Activated CD8-positive, alpha-beta T cell treated with anti-CD3 and anti-CD28 coated beads for 36 hours (primary cell): ENCODE measurements at places on chromosomes 1 and 21.

DNA sequence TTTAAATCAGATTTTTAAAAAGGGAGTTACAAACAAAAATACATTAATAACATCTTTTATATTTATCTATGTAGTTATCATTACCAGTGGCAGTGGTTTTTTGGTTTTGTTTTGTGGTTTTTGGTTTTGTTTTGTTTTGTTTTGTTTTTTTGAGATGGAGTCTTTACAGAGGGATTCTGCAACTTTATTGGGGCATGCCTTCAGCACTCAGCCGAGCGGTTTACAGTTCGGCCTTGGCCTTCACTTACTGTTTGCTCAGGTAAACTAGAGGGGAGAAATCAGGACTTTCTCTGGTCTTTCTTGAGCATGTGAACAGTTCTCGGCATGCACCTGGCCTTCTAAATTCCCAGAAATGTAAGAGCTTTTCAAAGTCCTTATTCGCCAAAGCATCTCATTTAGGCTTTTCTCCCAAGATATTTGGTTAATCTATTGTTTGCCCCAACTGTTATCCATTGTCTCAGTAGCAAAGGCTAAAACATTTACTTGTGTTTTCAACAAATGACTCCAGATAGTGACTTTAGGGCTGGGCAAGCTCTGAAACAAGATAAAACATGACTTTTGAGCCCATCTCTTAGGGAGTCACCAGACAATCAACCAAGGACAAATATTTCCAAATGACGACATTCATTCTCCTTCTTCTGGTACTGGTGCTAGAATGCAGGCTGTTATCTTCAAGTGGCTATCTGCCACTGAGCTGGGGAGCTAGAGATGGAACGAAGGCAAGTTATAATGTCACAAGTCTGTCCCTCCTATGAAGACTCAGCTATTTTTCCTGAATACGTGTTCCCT lies 48.4 kb upstream of the ADORA3 start:
- no peak for DNase-seq

GRCh38 chr1:229190057-229190575 lies 80.8 kb upstream of the RAB4A start:
- no peak for DNase-seq

DNA sequence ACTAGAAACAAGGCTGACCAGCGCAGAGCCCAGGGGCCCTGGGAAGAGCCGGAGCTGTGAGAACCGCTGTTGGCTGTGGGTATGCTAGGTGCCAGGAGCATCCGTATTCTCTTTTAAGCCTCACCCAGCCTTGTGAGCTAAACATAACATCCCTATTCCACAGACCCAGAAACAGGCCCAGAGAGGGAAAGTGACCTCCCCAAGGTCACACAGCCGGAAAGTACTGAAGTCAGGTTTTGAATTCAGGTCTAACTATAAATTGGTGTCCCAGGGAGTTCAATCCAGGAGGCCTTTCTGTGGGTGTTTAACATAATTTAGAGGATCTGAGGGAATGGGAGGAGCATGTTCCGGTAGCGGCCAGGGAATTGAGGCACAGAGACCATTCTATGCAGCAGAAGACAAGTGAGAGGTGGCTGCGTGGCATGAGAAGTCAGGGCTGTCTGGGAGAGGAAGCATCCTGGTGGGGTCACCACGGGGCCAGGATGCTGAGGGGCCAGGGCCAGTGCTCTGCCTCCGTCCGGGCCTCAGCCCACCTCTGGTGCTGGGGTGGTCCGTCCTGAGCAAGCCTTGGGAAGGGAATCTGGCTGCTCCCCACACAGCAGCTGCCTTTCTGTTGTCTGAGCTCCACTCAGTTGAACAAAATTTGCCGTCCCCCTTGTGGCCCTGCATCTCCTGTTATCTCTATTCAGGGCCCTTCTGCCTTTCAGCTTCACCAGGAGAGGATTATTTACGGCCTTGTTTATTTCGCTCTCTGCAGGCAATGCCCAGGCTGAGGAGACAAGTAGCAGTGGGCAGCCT lies 338.8 kb upstream of the VAMP3 start:
- DNase-seq, result no peak

- peak; percentile 78 for DNase-seq
These were observed 67.8 kb downstream of the LRIG2 start for GRCh38 chr1:113140588-113141446.

DNA sequence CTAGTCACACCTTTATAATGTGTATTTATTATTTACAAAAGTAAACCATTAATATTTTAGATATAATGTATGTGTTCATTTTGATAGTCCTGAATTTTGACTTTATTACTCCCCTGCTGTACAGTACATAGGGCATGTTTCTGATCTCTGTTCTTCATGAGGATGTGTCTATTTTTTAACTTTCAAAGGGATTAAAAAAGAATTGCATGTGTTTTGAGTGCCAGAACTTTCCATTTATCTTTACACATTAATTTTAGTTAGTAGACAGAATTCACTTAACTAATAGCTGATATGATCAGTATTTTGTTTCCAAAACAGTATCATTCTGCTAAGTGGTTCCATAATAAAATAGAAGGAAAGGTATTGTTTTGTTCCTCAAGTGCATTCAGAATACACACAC lies 3.1 kb downstream of the PBX1 start:
- no peak for DNase-seq
